ENCODE measurements at places on chromosomes 2 and 18.

- peak; percentile 79 for DNase-seq
Observed at GRCh38 chr2:65435625-65436168, 3.3 kb upstream of the SPRED2 start.

DNA sequence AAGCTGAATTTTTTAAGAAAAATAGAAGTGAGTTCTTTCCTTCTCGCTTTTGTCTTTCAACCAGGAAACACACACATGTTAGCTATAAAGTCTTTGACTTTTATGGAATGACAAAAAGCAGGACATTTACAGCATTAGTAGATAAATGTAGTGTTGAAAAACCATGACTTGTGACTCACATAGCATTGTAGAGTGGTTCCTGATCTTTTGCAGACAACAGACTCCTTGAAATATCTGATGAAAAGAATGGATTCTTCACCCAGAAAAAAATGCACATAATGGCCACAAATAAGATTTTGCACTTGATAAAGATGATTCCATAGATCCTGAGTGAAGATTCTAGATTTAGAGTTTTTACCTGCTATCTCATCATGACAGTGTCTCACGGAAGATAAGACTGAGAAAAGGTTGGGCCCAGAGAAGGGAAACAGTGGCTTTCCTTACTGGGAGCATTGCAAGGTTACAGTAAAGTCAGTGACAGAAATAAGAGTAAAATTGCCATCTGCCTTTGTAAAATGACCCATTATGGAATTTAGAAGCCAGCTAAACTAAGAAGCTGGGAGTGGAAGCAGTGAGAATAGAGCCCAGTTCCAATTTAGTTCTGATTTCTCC, 14.0 kb downstream of the SMARCAL1 start:
- peak; percentile 71 for DNase-seq

DNA sequence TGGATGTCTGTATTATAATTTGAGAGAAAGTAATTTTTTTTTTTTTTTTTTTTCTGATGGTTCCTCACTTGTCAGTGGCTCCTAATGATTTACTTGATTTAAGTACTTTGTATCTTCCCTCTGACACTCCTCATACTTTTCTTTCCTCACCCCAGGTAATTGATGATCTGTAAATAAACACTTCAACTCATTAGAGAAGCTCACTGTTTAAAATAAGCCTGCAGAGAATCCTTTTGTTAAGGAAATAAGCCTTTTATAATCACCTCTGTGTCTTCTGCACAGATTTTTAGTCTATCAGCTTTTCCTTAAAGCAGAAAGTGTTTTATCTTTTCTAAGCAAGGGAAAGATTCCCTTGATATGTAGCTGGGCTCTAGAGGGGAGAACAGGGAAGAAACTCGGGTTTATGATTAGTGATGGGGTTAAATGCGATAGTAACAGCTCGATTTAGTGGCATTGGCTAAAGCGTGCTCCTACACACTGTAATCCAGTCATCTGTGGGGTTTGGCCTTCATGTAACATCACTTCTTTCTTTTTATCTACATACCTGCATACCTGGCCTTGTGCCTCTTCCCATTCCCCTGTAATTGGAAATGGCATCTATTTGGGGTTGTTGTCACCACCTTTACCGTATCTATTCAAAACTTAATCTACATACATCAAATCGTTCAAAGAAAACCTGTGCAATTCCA, 60.1 kb upstream of the LRRTM1 start:
- no peak for DNase-seq

- DNase-seq = no peak
Observed at GRCh38 chr2:46647041-46647440, 167.7 kb downstream of the TMEM247 start.

- no peak for DNase-seq
Observed at GRCh38 chr2:196597531-196597930, 42.0 kb upstream of the CCDC150 start.

GRCh38 chr2:223918671-223919134, 26.4 kb downstream of the WDFY1 start:
- DNase-seq = no peak

DNA sequence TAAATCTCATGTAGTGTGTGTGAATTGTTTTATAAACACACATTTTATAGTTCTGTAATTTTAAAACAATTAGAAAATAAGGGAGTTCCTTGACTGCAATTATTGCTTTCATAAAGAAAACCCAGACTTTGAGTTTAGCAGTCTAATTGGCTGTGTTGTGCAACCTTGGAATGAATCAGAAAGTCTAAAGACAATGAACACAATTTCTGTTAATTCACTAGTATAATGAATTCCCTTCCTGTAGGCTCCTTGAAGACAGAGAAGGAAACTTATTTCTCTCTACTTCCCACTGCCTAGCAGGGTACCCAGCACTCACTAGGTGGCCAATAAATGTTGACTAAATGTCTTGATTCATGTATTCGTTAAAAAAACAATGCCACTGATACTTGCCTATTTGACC, 79.9 kb downstream of the ANTXR1 start:
- no peak for DNase-seq

DNA sequence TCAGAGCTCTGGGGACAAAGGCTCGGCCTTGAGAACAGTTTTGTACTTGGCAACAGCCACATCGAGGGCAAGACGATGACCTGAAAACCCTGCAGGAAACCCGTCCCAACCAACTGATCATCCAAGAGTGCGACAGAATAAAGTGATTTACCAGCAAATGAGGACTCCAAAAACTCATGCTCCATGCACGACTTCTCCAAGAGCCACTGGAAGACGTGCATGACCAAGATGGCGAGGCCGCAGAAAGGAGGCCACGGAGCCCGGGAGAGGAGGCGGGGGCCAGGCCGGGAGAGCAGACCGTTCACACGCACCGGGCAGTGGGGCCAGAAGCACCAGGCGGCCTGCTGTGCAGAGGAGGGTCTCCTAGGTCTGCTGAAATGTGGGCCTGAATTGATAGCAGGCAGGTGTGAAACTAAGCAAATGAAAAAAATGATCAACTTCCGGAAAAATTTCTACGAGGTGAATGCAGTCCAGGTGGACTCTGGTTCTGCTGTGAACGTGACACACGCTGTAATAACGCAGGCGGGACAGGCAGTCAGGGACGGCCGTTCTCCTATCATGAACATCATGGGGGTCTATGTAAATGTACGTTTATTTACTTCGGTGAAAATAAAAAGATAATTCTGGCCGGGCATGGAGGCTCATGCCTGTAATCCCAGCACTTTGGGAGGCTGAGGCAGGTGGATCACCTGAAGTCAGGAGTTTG, 252.2 kb downstream of the HDAC4 start:
- DNase-seq = no peak
